Activated T-cell treated with anti-CD3 and anti-CD28 coated beads for 1 hour (primary cell): ENCODE measurements at places on chromosomes 6 and 20.

DNA sequence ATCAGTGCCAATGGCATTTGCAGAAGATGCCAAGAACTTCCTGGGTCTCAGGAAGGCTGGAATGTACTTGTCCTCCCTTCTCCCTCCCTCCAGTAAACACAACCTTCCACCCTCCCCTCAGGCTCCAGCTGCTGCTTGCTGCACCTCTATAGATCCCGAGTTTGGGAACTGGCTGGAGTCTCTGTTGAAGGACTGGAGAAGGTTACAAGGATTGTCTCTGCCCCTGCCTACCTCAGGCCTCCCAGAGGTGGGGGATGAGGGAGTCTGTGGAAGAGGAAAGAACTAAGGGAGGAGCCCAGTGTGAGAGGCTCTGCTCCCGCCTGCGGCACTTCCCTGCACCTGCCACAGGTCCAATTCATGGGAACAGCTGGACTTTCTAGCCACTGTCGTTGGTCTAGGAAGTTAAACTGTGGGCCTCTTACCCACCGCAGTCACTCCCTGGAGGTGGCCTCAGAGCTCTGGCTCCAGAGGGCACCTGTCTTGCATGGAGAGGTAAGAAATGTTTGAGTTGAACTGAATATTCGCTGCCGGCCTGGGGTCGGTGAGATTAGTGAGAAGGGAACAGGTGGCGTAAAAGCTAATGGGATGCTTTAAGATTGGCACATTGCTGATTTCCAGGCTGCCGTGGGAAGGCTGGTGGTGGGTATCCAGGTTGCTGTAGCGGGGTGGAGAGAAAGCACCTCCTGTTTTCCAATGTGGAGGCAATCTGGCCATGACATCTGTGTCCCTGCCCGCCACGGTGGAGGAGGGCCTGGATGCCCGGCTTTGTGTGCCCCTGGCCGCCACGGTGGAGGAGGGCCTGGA is 54.3 kb downstream of the PPP1R14C start:
- no peak for DNase-seq

DNA sequence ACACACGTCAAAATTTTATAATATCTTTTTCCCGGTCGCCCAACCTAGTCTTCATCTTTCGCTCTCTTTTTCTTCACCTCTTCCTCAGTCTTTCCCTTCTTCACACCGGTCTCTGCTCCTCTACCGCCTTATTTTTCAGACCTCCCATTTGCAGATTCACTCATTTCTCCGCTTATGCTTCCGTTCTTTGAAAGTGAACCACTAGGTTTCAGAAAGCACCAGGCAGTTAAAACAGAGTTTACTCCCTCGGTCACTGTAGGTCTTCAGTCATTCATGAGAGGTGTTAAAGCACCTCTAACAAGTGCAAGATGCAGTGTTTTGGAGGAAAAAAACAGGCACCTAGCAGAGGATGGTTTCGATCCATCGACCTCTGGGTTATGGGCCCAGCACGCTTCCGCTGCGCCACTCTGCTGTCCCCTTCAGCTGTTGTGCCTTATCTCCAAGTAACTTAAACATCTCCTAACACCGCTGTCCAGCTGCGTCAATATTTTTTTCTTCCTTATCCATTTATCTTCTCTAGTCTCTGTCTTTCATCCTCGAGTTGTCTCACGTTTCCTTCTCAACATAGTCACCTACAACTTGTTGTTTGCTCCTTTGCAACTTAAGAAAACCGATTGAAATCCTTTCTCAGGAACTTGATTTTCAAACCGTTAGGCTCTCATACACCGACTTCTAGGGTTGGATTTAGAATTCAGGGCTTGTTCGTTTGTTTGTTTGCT is 119.7 kb upstream of the ZNF184 start:
- DNase-seq: no peak

GRCh38 chr6:136592930-136593673 is 42.9 kb upstream of the MAP7 start:
- DNase-seq: no peak

DNA sequence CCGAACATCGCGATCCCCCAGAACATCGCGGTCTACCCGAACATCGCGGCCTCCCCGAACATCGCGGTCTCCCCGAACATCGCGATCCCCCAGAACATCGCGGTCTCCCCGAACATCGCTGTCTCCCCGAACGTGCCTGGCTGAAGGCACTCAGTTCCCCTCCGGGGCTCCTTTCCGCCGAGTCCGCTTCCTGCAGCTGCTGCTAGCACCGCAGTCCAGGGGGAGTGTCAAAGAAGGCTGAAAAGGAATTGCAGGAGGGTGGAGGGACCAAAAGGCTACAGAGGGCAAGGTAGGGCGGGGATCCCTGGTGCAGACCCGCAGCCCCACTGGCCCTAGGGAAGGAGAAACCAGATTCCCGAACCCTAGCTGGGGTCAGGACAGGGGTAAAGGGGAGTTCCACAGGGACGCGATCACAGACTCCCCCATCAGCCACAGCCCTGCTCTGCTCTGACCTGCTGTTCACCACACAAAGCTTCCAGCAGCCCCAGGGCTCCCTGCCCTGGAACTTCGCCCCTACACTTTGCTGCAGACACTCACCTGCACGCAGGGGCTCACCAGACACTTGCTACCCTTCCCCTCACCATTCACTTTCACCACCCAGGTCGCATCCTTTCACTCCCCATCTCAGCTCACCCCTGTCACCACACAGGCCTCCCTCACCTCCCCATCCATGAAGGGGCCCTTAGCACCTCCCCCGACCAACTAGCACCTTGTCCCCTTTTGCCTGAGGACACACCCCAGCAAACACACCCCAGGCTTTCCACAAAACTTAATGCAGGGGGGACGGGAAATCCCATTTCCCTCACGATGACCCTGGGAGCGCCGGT is 1.7 kb downstream of the ULBP1 start:
- DNase-seq: no peak

GRCh38 chr6:16503970-16504415 is 257.3 kb downstream of the ATXN1 start:
- no peak for DNase-seq

GRCh38 chr20:30168025-30168799 is 1089.3 kb upstream of the DEFB115 start:
- peak; percentile 33 for DNase-seq

DNA sequence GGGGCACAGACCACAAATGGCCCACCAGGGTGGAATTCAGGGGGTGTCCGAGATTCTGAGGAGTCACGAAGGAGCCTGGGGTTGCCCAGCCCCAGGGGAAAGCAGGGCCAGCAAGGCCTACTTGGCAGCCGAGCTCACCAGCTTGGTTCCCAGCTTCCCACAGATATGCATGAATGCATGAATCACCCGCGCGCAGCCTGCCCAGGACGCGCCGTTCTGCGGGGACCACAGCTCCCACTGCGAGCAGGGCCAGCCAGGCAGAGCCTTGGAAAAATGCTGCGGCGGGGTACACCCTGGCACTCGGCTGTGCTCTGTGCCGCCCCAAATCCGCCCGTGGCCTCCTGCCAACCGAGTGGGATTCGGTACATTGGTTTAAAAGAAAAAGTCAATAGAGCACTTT is 211.0 kb downstream of the NFATC2 start:
- no peak for DNase-seq

DNA sequence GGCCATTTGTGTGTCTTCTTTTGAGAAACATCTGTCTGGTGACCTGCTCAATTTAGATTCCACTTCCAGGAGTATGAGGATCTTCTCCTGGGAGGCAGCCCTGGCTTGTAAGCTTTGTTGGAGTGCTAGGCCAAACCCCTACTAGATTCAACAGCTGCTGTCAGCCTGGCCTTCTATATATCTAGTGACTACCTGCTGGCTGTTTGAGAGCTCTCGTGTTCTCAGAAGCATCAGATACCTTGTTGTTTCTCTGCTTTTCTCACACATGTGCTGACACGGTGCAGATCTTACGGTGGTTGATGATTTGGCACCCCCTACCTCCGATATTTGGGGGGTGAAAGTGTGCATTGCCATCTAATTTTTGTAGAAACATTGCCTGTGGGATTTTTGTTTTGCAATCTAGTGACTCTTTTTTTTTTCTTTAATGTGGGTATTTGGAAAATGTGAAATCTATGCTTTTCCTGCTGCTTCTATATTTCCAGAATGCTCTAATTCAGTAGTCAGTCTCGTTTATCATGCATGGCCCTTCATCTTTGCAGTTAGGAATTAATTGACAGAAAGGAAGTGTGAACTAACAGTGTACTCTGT is 4.7 kb downstream of the CCN2 start:
- DNase-seq: no peak

- DNase-seq: no peak
Observed at GRCh38 chr6:38489951-38490350, 149.8 kb downstream of the BTBD9 start.

DNA sequence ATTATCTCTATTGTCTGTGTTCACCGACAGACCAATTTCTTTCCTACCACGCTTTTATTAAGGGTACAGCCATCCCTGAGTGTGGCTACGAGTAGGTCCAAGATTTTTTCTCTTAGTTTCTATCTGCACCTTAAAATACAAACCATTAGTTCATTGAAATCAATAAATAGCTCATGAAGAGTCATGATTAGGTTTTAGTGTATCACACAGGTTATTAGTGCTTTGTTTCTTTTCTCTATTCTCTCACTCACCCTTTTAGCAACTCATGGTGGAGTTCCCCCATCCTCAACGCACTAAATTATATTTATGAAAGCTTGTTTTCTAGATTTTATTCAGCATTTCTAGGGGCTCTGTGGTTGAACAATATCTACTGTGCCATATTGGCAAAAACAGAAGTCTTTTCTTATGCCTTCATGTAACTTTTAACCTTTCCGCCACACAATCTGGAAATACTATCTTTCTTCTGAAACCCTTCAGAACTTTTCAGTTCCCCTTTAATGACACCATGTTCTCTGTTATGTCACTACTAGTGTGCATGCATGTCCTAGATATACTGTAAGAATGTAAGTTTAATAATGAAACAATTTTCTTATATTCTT is 128.2 kb upstream of the LAMA2 start:
- DNase-seq: no peak

DNA sequence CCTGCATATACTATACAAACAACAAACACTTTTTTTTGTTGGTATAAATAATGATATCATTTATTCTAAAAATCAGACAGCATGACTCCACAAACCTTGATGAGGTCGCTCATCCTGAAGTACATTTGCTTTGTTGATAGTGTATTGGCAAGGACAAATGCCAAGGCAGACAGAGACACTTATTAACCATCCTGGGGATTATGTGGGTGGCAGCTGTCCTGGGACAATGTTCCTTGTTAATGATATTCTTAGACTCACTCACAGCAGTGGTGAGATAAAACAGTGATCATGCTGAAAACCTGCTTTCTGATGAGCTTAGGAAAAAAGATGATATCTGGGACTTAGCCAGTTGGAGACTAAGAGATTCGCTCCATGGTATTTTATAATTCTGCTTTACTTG is 85.4 kb upstream of the OGFRL1 start:
- DNase-seq: no peak

- DNase-seq: no peak
Observed at GRCh38 chr6:16804546-16805242, 43.4 kb upstream of the ATXN1 start.

GRCh38 chr6:114764866-114765265 is 422.0 kb upstream of the HS3ST5 start:
- DNase-seq: no peak

- DNase-seq: no peak
Observed at GRCh38 chr20:25286917-25287316, 39.0 kb downstream of the PYGB start.

GRCh38 chr20:17536944-17537444 is 5.8 kb upstream of the BFSP1 start:
- DNase-seq: peak; percentile 45

GRCh38 chr6:18062733-18063132 is 59.7 kb downstream of the NHLRC1 start:
- no peak for DNase-seq

- no peak for DNase-seq
Observed at GRCh38 chr6:31965700-31966099, 6.2 kb downstream of the DXO start.

DNA sequence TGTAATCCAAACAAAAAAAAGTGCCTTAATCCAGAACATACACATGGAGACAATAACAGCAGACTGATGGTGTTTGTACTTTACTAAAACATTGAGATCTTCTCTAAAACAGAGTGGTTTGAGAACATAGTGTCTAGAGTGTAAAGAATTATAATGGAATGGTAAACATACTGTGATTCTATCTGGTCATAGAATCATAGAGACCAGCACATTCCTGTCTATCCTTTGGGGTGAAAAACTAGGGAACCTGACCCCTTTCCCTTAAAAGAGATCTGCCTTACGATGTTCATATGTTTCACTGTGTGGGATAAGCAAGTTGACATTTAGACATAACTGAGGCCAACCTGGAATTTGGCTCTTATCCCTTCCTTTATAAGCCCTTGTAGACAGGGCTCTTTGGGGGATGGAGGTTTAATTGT is 55.7 kb downstream of the TRMT11 start:
- DNase-seq: no peak

DNA sequence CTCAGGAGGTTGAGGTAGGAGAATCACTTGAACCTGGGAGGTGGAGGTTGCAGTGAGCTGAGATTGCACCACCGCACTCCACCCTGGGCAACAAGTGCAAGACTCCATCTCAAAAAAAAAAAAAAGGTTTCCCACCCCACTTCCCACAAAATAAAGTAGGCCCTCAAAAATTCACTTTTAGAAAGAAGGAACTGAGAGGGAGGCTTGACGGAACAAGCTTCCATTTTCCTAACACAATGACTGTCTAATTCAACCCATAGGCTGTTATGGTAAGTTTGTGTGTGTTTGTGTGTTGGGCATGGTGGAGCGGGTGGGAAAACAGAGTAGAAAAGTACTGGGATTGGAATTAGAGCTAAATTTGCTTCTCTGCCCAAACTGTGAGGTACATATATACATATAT is 98.4 kb upstream of the MAN1A1 start:
- no peak for DNase-seq

DNA sequence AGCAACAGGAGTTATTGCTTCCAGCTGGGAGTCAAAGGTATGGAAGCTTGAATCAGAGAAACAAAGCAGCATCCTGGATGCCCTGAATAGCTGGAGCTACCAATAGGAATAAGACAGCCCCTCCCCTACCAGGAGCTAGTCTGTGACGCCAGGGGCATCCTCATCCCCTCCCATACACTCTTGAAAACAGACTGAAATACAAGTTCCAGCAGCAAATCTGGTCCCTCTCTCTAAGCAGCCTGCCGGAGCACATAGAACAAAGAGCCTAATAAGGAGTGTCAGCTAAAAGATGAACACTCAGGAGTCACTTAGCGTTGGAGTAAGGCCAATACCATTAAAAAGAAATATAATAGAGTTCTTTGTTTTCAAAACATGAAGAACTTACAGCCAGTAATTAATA is 25.6 kb downstream of the FILIP1 start:
- DNase-seq: no peak

- no peak for DNase-seq
Observed at GRCh38 chr20:35626386-35627001, 10.9 kb downstream of the SPAG4 start.
